Kidney (tissue), 22 donors: ENCODE measurements at places on chromosomes 6 and 20. TPM values are rescaled to one million over a fixed set of nuclear protein-coding genes. Genes with fewer than 3 reads are reported as not detected.

The FAM83C gene
- polyA plus RNA-seq, result not detected

GRCh38 chr6:119145111-119145510 lies 66.6 kb upstream of the FAM184A start:
- no peak overlapping the region for H3K27ac ChIP-seq
- H3K4me1 ChIP-seq, result no peaks in the 10 kb centered on the region
- H3K36me3 ChIP-seq, result no peaks in the 10 kb centered on the region
- no peaks in the 10 kb centered on the region for H3K27me3 ChIP-seq
- no peak overlapping the region for H3K4me3 ChIP-seq
- no peak for DNase-seq

DNA sequence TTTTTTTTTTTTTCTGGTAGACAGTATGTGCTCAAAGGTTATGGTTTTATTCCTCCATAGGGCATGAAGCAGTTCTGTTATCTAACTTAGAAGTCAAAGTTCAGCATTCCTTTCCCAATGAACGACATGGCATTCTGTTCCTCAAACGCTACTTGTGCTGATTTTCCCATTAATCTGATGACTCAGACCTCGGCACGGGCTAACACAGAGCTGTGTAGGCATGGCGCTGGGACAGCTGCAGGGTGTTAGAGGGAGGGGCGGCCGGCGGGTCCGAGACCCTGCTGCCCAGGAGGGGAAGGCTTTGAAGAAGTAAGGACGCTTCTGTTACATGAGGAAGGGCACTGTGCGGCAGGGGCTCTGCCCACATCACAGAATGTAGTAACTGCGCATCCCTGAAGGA lies 93.6 kb upstream of the AGPAT4 start:
- H3K36me3 ChIP-seq, result no peaks in the 10 kb centered on the region
- H3K27ac ChIP-seq, result no peak overlapping the region
- H3K4me1 ChIP-seq, result no peaks in the 10 kb centered on the region
- H3K4me3 ChIP-seq, result no peak overlapping the region
- no peaks in the 10 kb centered on the region for H3K27me3 ChIP-seq

DNA sequence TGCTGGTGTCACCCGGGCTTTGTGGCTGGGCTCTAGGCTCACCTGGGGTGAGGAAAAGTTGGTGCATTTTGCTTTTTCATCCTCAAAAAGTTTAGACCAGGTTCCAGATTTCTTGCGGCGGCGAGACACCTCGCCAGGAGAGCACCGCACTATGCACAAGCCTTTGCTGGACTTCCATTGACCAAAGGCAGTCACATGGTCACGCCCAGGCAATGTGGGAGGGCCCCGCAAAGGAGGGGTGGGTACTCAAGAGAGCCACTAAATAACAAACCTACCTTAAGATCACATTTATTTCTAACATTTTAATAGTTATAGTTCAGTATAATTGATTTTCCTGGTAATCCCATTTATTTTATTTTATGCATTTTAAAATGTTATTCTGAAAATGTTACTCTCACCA lies 3.0 kb upstream of the KIF16B start:
- H3K4me3 ChIP-seq, result no peak overlapping the region
- no peak overlapping the region for H3K27ac ChIP-seq
- H3K27me3 ChIP-seq, result no peaks in the 10 kb centered on the region
- H3K36me3 ChIP-seq, result no peaks in the 10 kb centered on the region
- peaks cover 5% of the 10 kb centered on the region for H3K4me1 ChIP-seq
- no peak for DNase-seq

- no peak overlapping the region for H3K27ac ChIP-seq
- H3K4me1 ChIP-seq, result peaks cover 4% of the 10 kb centered on the region
- DNase-seq, result no peak
- H3K36me3 ChIP-seq, result no peaks in the 10 kb centered on the region
- H3K4me3 ChIP-seq, result no peak overlapping the region
Observed at GRCh38 chr6:162385980-162386379, 341.6 kb downstream of the PRKN start.
